BJ (cell line): ENCODE measurements at places on chromosomes 13 and 19.

- no peak for DNase-seq
These were observed 1287.6 kb downstream of the EFNB2 start for GRCh38 chr13:105247830-105248229.

GRCh38 chr13:67143544-67144115 lies 86.5 kb downstream of the PCDH9 start:
- DNase-seq = no peak

DNA sequence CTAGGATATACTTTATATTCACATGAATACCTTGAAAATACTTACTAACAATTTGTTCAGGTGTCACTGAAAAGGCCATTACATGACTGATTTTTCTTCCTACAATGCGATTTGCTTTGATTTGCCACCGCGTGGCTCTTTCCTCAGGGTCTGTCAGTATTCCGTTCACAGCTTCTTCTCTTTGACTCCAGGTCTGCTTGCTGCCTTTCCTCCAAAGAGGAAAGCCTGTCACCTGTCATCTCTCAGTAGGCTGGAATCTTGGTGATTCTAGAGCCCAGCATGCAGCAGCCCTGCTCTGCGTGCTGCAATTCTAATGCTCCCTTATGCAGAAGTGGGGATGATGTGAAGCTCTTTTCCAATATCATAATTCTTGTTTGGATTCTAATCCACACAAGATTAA lies 33.6 kb upstream of the SIAH3 start:
- DNase-seq = no peak

GRCh38 chr19:38425810-38426466 lies at the start of gene RASGRP4:
Gene RASGRP4 (minus strand): TSS chr19:38426219. CDS start chr19:38426091, 128 bp downstream.
- DNase-seq = no peak

- DNase-seq = no peak
These were observed 10.9 kb downstream of the NCR1 start for GRCh38 chr19:54916822-54917221.

DNA sequence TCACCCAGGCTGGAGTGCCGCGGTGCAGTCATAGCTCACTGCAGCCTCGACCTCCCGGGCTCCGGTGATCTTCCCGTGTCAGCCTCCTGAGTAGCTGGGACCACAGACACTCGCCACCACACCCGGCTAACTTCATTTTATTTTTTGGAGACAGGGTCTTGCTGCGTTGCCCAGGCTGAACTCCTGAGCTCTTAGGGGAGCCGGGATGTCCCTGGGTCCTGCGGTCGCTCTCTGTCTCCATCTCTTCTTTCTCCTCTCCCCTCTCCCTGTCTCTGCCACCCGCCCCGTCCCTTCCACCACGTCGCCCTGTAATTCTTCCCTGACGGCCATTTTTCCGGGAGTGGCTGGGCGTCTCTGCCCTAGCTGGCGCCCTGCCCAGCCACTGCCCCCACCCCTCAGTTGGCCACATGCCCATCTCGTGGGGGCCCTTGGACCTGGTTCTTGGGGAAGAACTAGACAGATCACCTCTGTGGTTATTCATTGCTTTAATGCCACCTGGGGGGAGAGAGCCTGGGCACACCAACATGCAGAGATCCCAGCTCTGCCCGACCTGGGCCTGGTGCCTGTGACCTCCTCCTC lies 18.9 kb downstream of the ARID3A start:
- no peak for DNase-seq

DNA sequence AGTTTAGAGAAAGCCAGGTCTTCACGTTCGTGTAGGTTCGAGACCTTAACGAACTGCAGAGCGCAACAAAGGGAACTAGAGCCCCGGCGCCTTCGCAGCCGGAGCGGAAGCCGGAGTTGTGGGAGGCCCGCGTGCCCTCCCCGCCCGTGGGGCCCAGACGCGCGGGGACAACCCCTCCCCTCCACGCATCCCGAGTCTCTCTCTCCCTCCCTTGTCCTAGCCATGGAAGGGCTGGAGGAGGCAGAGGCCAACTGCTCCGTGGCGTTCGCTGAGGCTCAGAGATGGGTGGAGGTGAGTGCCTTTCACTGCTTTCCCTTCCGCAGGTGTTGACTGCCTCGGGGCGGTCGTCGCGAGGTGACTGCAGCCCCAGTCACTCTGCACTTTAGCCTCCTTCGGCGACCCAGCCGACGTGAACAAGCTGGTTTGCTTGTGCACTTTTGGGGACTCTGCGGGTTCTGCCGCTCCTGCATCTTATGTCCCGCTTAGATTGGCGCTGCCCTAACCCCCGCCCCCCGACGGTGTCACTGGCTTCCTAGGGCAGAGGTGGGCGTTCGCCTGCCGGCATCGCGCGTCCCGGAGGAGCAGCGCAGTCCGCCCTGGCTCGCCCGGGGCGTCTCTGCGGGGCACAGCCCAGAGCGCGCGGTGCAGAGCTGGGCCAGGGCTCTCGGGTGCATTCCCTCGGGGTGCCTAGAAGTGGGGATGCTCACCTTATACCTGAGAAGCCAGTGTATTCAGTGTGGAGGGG lies 478 bp downstream of the LMO7 start:
- DNase-seq = no peak

GRCh38 chr13:20356444-20356843 lies 124.3 kb upstream of the GJB6 start:
- DNase-seq = no peak

GRCh38 chr13:74825938-74826246 lies 656.1 kb downstream of the TBC1D4 start:
- DNase-seq = no peak

DNA sequence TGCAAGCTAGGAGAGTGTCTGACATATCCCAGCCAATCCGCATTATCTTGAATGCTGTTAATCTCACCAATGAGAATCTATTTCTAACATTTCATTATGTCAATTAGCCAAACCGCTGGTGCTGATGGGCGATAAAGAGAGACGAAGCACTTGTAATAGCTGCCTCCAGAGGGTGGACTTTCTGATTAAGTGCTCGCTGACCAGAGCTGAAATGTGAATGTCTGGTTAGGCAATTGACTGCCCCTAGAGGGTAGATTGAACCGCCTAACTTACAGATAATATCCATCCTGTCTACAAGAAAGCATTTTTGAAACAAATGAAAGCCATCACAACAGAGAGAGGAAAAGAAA lies 552 bp upstream of the GRWD1 start:
- DNase-seq = peak; percentile 52

DNA sequence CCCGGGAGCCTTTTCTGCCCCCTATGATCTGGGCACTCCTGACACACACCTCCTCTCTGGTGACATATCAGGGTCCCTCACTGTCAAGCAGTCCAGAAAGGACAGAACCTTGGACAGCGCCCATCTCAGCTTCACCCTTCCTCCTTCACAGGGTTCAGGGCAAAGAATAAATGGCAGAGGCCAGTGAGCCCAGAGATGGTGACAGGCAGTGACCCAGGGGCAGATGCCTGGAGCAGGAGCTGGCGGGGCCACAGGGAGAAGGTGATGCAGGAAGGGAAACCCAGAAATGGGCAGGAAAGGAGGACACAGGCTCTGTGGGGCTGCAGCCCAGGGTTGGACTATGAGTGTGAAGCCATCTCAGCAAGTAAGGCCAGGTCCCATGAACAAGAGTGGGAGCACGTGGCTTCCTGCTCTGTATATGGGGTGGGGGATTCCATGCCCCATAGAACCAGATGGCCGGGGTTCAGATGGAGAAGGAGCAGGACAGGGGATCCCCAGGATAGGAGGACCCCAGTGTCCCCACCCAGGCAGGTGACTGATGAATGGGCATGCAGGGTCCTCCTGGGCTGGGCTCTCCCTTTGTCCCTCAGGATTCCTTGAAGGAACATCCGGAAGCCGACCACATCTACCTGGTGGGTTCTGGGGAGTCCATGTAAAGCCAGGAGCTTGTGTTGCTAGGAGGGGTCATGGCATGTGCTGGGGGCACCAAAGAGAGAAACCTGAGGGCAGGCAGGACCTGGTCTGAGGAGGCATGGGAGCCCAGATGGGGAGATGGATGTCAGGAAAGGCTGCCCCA lies 8.5 kb upstream of the CEACAM7 start:
- no peak for DNase-seq

DNA sequence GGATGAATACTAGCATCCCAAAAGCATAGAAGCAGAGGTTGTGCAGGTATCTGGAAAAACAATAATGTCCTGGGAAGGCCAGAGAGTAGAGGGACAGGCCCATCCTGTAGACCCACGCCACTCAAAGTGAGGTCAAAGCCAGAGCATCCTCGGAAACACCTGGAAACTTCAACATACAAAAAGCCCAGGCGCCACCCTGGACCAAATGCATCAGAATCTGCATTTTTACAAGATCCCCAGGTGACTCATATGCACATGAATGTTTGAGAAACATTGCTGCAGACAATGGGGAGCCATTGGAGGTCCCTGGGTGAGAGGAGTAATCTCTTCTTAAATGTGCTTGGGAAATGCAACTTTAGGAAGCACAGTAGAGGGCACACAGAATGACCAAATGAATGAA lies 684.1 kb downstream of the DIAPH3 start:
- no peak for DNase-seq

GRCh38 chr13:45696610-45697226 lies 5.4 kb upstream of the CBY2 start:
- no peak for DNase-seq

- DNase-seq = no peak
These were observed 158.0 kb downstream of the TM9SF2 start for GRCh38 chr13:99659226-99659625.

GRCh38 chr19:29563486-29564101 lies 37.8 kb downstream of the VSTM2B start:
- no peak for DNase-seq

- no peak for DNase-seq
These were observed at the start of gene CLIP3 for GRCh38 chr19:36032251-36033104. Gene CLIP3 (minus strand): TSS chr19:36032873. CDS start chr19:36032357, 516 bp downstream.

GRCh38 chr13:105377452-105377851 lies 1158.0 kb downstream of the EFNB2 start:
- DNase-seq = no peak

DNA sequence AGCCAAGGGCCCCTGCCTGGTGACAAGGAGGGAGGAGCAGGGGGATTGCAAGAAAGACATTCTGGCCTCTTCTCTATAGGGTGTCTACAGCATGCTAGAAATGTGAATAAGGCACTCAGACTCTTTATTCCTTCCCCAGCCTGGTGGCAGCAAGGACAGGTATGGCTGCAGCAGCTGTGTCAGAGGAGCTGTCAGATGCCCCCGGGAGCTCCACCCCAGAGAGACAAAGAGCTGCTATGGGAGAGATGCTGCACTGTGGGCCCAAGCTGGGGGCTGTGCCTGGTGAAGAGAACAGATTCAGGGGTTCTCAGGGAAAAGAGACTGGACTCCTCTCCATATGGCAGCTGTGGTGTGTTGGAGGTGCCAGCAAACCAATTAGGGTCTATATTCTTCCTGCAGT lies 1063.3 kb downstream of the OLFM4 start:
- no peak for DNase-seq

- DNase-seq = no peak
These were observed 11.5 kb upstream of the SUPT20H start for GRCh38 chr13:37070956-37071355.

DNA sequence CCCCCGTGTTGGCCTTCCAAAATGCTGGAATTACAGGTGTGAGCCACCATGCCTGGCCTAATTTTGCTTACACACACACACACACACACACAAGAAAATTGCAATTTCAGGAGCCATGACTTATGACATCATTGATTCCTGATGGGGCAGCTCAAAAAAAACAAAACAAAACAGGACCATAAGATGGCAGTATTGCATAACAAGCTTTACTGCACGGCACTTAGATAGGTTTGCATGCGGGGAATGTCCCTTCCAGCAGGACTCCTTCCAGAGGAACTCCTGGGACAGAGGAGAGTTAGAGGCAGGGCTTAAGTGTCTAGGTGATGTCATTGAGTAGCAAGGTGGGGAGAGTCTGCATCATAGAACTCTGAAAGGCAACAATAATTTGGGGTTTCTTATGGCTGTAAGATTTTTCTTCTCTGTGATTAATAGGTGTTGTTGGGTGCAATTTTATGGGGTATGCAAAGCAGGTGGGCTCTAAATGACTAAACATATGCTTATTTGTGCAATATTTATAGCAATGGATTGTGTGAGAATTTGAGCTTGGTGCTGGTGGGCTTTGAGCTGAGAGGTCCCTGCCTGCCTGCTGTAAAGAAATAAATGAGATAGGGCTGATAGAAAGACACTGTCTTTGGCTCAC lies 9.0 kb upstream of the ACSBG2 start:
- no peak for DNase-seq

DNA sequence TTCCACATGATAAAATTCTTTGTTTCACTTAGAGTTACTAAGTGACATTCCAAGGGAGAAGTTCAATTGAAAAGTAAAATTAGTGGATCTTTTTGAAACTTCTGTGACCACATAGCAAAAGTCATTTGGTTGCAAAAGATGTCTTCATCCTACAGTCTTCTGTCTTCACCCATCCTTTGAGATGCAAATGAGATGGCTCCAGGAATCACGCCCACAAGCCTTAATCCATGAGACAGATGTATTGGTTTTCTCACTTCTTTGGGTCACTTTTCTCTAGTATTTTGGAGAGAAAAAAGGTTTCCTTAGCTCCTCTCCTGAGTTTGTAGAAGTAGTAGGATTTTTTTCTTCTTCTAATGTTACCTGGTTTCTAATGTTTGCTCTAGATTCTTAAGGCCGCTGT lies 259.5 kb upstream of the SLC10A2 start:
- DNase-seq = no peak

DNA sequence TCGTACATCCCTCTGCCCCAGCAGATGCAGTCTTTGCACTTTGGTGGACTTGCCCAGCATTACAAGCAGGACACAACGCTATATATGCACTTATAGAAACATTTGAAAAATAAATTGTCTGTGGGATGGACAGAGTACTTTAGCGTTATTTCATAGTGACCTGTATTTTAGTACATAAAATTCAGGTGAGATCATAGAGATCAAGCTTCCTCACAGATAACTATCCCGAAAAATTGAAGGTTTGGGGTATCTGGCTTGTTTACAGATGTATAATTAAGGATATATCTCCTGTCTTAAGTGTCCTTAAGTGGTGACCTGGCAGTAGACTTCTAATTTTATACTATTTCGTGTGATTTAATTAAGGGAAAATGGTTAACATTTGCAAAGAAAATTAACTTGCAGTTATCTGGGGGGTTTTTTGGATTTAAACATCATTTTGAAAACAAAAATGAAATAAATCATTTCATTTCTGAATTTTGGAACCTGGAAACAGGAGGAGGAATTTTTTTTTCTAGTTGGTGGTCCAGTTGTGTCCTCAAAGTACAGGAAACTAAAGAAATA lies 977 bp upstream of the MAB21L1 start:
- no peak for DNase-seq

DNA sequence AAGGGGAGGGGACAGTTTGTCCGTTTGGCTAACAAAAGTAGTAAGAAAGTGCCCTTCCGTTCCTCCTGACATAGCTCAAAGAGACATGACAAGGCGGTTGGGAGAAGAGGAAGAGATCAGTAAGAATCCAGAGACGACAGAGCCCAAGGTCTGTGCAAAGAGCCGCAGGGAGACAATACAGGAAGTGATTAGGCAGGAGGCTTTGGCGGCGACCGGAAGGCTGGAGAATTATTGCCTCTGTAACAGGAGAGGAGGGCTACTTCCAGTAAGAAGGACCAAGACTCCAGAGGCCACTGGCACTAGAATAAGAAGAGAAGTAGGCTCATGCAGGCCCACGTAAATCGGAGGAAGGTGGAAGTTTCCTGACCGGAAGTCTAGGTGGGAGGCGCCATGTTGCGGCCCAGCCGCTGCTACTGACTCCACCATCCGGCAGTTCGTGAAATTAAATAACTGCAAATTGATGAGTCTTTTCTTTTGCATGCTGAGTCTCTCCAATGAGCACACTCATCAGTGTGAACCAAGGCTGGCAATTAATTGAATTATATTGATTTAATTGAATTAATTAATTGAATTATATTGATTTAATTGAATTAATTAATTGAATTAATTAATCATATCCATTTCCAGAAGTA lies 9.9 kb downstream of the RFX2 start:
- no peak for DNase-seq

- DNase-seq = no peak
These were observed 197.1 kb upstream of the GPC6 start for GRCh38 chr13:93029536-93029935.

GRCh38 chr19:28290963-28291657 lies 921.8 kb downstream of the UQCRFS1 start:
- DNase-seq = no peak
